NCI-H1436 treated with DMSO at 0.1 percent for 48 hours (cell line): ENCODE measurements at places on chromosomes 7 and 10.

GRCh38 chr10:84626397-84627087 is 298.2 kb downstream of the CCSER2 start:
- DNase-seq = no peak

- DNase-seq = no peak
Observed at GRCh38 chr10:52283174-52283573, 30.9 kb upstream of the DKK1 start.

DNA sequence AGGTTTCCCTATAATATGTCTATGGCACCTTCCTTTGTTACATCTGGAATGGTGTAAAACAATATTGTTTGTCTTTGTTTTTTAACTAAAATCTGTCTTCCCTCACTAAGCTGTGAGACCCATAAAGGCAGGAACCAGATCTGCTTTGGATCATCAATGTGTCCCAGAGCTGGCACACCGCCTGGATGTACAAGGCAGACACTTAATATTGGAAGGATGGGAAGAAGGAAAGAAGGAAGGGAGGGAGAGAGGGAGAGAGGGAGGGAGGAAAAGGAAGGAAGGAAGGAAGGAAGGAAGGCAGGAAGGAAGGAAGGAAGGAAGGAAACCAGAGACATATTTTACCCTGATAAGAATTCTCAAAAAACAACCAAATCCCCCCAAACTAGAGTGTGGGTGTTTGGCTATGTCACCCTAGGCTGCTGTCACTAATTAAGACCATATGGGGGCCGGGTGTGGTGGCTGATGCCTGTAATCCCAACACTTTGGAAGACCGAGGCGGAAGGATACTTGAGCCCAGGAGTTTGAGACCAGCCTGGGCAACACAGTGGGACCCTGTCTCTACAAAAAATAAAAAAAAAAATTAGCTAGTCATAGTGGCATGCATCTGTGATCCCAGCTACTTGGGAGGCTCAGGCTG is 59.6 kb downstream of the SH3PXD2A start:
- no peak for DNase-seq

DNA sequence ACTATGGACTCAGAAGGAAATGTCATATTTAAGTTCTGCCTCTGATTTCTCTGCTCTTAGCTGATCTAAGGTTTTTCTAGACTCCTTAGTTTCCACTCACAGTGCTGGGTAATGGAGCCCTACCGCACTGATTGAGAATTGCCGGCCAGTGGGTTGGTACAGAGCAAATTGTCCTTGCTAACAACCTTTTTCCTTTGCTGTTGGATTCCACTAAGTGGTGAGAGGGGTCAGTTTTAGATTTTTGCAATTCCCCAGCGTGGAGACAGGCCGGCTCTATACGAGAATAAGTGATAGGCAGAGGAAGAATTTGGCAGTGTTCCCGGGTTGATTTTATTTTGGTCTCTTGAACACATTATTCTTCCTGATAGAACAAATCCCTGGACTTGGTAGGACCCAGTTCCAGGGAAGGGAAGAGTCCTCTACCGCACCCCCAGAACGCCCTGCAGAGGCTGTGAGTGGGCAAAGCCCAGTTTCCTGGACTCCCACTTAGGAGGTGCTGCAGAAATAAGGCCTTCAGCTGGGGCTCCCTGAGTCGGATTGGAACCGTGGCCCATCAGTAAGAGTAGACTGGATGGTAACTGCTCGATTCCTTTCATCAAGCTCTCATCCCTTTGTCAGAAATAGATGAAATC is 3.0 kb upstream of the NRP1 start:
- DNase-seq = no peak

GRCh38 chr7:44287488-44288380 is 37.7 kb downstream of the CAMK2B start:
- DNase-seq = no peak

- no peak for DNase-seq
Observed at GRCh38 chr7:36563706-36564327, 160.5 kb downstream of the AOAH start.

DNA sequence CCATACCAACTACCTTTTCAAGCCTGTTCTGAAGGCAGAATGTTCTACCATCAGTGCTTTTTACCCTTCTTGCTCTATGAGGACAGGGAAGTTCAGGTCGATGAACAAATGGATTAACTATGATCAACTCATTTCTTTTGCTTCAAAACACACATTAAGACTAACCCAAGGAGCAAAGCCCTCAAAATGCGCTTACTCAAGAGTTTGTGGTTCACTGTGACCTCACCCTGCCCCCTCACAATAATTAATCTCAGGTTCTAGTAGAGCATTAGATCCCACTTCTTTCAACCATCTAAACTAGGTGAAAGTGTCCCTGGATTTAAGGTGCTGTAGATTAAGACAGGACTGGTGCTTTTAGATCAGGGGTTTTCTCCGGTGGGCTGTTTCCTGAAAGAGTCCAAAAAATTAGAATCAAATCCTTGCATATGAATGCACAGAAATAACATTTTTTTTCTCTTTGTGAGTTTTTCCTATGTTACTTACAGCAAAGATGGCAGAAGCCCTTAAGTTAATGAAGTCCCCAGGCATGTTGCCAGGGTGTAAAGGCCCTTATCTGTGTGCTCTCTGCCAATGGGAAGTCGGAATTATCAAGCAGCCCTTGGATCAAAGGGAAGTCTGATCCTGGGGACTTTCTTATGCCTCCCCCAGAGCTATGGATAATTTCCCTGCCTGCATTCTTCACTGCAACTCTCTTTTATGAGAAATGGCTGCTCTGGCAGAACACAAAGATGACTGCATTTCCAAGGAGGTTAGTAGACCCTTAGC is 205.5 kb upstream of the STK17A start:
- DNase-seq = no peak

GRCh38 chr7:110522761-110523200 is 568.1 kb upstream of the LRRN3 start:
- no peak for DNase-seq

DNA sequence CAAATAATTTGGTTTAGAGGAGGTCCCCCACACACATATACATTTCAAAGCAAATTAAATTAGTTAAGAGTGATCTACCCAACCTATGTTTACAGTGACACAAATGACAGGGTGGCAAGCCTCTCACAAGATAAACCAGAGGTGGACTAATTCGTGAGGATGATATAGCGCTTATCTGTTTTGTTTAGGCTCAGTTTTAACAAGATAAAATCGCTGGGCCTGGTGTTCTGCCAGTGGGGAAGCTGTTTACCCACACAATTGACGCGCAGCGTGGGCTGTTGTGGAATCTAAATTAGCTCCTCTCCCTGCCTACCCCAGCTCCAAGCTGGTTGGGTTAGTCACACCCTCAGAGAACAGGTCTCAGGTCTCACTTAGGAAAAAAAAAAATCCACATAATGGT is 16.7 kb upstream of the PLXNA4 start:
- no peak for DNase-seq

GRCh38 chr7:36854652-36855051 is 130.4 kb upstream of the AOAH start:
- DNase-seq = no peak

GRCh38 chr7:142832417-142832816 is 22.5 kb upstream of the EPHB6 start:
- no peak for DNase-seq

DNA sequence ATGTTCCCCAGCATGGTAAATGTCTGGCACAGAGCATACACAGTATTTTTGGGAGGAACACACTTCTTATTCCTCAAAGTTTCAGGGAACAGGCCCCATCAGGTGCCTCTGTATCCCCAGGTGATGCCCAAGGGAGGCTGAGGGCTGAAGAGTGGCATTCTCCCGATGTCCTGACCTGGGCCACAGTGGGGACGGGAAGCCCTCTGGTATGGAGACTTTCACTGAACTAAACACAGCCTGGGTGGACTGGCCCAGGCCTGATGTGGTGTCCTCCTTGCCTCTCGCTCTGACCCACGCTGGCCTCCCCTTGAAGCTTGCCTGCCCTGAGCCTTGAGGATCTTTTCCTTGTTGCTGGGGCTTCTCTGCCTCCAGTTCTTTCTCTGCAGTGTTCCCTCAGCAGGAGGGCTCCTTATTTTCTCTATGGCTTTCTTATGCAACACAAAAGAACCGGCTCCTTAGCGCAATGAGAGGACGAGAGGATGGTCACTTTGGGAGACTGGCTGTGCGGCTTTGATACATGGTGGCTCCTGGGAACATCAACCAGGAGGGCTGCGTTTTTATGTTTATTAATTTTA is 157.5 kb upstream of the TNS3 start:
- DNase-seq = no peak

DNA sequence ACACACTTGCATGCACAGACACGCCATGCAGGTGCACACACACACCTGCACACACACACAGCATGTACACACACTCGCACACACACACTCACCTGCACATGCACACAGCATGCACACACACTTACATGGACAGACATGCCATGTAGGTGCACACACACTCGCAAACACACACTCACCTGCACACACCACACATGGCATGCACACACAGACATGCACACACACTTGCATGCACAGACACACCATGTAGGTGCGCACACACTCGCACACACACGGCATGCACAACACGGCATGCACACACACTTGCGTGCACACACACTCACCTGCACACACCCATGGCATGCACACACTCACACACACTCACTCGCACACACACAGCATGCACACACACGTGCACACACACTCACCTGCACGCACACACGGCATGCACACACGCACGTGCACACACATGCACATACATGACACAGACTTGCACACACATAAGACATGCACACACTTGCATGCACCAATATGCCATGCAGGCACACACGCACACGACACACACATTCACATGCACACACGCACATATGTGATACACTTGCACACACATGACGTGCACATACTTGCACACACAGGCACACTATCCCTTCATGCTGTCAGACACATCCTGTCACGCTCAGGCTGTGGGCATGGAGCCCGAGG is 56.8 kb downstream of the INSIG1 start:
- DNase-seq = no peak

GRCh38 chr10:34702093-34702937 is 112.8 kb downstream of the PARD3 start:
- no peak for DNase-seq

DNA sequence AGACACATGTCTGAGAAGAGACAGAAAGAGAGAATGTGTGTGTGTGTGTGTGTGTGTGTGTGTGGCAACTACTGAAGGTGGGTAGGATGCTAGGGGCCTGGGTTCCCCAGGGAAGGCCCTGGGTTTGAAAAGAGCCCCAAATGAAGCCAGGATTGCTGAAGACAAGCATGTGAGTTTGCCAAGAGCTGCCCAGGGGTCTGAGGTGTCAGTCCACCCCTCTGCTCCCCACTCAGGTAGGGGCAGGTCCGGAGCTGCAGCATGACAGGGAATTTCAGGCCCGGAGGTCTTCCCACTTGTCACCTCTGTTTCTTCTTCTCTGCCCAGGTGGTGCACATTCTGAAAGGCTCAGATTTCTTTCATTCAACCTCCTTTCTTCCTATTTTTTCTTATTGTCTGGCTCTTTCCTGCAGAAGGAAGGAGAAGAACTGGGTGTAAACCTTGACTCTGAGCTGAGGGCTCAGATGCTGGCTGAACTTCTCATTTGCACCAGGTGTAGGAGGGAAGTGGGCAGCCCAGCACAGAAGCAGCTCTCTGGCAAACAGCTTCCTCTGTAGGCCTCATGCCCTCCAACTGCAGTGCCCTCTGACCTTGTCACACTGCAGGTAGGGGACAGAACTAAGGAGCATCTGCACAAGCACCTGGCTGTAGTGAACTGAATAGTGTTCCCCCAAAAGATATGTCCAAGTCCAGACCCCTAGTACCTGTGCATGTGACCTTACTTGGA is 79.6 kb upstream of the LRRC4 start:
- DNase-seq = no peak

- DNase-seq = no peak
Observed at GRCh38 chr7:34445653-34446052, 212.4 kb upstream of the NPSR1 start.

GRCh38 chr10:95236068-95236903 is 42.2 kb downstream of the ACSM6 start:
- no peak for DNase-seq

DNA sequence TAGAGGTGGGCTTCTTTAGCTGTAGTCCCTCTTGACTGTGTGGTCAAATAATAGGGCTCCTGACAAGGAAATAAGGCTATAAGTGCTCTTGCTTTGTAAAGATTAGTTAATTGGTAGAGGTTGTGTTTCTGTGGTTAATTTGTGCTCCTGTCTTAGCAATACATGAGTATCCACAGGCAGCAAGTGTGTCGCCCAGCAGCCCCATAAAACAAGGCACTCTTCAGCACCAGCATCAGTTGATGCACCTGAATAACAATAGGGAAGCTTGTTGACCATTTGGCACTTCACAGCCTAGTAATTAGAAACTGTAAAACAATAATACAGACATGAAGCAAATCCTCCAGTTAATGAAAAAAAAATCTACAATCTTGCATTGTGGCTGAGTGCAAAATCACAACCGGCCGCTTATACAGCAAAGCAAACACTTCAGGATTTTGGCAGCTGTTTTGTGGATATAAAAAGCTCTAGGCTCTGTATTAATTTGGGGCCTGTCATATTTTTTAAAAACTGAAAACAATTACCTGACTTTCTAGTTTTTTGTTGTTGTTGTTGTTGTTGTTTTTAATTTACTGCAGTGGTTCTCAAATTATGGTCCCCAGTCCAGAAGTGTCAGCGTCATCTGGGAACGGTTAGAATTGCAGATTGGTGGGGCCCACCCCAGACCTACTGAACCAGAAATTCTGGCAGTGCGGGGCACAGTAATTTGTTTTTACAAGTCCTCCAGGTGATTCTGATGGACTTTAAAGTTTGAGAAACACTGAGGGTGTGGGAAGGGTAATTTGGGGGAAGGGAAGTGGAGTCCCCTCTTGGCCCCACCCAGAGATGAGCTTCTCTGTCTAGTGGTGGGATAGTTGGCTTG is 56.8 kb downstream of the AUTS2 start:
- no peak for DNase-seq

DNA sequence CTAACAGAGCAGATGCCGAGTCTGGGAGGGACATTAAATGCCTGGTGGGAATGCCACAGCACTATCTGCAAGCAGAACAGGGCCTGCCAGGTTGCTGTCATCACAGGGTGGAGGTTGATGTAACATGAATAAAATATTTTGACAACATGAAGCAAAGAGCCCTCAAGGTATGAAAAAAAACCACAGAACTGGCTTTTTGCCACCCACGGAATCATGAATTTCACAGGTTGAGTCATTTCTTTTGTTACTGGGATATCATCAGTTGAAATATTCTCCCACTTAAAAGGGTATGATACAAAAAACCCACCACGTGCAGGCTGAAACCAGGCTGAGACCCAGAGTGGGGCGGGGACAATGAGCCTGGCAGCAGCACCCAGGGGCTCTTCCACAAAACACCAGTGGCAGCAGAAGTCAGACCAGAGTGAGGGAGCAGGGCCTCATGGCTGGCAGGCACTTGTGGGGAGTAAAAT is 220.1 kb downstream of the TNS3 start:
- DNase-seq = no peak
